Stimulated activated CD8-positive, alpha-beta memory T cell treated with anti-CD3 and anti-CD28 coated beads, Interleukin-4, amount 100 ng/mL, for 4 hours (primary cell): ENCODE measurements at places on chromosomes 12 and 14.

DNA sequence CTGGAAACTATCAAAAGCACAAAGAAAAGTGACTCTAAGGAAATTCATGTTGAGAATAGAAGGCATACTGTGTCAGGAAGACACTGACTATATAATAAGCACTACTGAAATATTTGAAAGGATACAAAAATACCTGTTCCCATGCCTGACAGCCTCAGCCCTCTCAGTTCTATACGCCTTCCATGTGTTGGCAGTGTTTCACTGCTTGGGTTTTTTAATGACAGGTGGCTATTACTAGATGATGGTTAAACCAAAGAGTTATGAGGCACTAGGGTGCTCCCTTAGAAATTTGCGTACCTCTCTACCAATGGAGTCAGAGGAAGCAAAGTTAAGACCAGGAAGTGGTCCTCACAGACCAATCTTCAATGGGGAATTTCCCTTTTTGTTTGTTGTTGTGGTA lies 25.6 kb upstream of the SLC5A8 start:
- no peak for DNase-seq

GRCh38 chr12:27095346-27095745 lies 13.0 kb upstream of the C12orf71 start:
- DNase-seq, result no peak

GRCh38 chr12:107091381-107091780 lies 2.0 kb downstream of the CRY1 start:
- DNase-seq, result no peak

GRCh38 chr14:50954811-50955372 lies 10.6 kb upstream of the PYGL start:
- DNase-seq, result no peak

DNA sequence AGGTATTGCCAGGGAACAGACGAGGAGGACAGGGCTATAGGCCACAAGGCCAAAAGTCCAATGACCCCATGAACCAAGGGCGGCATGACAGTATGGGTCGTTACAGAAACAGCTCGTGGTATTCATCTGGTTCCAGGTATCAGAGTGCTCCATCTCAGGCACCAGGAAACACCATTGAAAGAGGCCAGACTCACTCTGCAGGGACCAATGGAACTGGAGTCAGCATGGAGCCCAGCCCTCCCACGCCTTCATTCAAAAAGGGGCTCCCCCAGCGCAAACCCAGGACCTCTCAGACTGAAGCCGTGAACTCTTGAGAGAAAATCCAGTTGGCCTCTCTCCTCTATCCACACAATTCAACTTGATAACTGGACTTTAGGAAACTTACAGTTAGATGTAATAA lies 12.9 kb upstream of the KCNH3 start:
- DNase-seq, result no peak

DNA sequence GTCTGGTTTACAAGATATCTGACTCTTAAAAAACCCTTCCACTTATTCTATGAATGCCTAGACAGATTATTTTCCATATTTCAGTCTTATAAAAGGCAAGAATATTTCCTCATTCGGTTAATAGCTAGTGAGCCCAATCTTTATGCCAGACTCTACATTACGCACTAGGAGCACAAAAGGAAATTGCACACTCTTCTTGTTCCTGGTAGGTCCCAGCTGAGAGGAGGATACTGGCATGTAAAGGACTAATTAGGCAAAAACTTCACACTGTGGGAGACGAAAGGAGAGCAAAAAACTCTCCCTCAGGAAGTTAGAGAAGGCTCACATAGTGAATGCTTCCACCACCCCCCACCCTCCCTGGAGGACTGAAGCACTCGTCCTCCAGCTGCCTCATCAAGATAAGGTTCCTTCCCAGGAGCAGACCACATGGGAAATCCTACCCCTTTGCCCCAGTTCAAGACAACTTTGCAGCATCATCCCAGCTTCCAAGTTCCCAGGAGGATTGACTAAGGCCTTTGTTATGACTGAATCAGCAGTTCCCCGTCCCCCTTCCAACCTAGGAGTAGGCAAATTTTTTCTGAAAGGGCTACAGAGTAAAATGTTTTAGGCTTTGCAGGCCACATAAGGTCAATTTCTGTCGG lies 14.5 kb downstream of the CAPZA3 start:
- no peak for DNase-seq

DNA sequence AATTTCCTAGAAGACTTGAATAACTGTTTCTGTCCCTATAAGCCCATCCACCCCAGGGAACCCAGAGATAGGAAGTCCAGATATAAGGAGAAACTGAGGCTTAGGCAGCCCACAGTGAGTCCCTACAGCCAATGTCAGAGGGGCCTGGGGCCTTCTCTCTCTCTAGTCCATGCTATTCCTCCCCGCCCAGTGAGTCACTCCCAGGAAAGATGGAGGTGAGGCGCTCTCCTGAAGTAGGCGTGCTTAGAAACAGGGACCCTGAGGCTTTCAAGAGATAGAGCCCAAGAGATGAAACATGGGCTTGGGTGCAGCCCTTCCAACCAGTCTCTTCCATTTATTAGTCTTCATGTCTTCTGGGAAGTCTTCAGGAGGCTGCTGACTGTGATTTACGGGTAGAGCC lies 2.3 kb upstream of the SMUG1 start:
- DNase-seq, result no peak

DNA sequence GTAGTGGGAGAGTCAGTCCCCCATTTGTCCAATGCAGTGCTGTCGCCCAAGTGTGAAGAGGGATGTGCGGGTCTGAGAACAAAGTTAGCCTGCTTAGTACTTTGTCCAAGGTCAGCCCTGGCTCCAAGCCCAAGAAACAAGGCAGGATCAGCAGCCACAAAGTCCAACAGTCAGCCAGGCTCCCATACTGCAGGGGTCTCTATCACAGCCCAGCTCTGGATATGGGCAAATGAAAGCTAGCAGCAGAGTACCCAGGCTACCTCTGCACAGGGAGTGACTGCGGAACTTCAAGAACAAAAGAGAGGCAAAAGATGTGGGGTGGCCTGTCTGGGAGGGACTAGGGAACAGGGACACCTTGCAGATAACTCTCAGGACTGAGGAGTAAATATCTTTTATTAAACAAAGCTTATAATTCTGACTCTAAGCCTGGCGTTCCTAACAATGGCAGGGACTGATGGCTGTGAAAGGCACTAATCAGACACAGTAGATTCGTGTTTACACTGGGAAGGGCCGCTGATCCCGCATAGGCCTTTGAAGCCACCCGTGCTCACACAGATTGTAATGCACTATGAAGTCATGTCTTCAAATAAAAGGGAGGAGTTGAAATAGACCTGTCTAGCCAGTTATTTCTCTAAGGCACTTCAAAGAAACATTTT lies 91.0 kb upstream of the EEA1 start:
- no peak for DNase-seq

GRCh38 chr12:105825141-105825540 lies 313.6 kb downstream of the NUAK1 start:
- DNase-seq, result no peak

DNA sequence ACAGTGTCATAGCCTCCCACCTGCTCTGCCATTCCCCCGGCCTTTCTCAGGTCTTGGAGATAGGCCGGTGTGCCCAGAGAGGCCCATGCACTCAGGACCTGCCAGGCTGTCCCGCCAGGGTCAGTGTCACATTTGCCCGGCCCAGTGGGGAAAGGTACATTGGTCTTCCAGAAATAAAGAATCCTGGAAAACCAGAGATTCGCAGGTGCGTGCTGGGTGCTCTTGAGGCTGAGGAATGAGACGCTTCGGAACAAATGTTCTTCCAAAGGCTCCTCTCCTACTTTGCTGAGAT lies 205.8 kb upstream of the RTL1 start:
- DNase-seq, result no peak

- no peak for DNase-seq
Observed at GRCh38 chr14:93369713-93370266, 22.8 kb downstream of the COX8C start.

DNA sequence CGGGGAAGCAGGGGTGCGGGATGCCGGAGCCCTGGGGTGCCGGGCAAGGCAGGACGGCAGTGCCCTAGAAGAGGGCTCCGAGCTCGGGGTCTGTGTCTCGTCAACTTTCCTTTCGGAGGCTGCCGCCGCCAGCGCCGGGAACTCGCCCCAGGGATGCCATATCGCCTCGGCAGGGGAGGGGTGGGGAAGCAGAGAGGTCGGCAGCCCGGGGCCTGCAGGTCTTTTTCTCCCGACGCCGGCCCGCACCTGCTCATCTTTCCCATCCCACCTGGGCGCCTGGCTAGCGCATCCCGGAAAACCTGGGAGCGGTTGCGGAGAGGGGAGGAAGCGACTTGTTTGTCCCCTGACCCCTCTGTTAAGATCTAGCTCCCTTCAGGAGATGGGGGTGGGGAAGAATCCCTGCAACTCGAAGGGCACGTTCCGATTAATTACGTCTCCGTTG lies 547 bp downstream of the CNTN1 start:
- DNase-seq, result no peak

DNA sequence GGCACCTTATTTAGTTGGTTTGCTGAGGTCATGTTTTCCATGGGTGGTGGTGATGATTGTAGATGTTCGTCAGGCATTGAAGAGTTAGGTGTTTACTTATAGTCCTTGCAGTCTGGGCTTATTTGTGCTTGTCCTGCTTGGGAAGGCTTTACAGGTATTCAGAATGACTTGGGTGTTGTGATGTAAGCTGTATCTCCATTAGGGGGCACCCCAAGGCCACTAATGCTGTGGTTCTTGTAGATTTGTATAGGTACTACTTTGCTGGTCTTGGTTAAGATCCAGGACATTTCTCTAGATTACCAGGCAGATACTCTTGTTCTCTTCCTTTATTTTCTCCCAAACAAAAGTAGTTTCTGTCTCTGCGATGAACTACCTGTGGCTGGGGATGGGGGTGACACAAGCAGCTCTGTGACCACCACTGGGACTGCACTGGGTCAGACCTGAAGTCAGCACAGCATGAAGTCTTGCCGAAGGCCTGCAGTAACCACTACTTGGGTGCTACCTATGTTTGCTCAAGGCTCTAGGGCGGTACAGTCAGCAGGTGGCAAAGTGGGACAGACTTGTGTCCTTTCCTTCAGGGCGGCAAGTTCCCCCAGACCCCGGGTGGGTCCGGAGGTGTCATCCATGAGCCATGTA lies 35.8 kb upstream of the FBXO33 start:
- no peak for DNase-seq

- no peak for DNase-seq
Observed at GRCh38 chr12:56596815-56597214, 33.3 kb downstream of the BAZ2A start.

DNA sequence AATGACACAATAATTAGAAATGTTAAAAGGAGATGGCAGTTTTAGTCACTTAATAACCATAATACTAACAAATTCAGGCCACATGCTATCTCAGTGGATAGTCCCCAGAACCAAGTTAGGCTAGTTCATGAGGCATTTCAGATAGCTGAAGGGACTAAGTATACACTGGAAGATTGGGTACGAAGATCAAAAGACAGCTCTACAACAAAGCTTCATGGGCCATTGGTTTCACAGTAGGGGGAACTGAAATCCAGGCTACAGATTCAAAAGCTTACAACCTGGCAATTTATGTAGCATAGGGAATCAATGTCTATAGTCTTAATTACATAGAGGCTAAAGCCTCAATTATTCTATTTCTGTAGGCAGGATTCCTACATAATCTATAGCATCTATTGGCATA lies 343.0 kb downstream of the RGS6 start:
- DNase-seq, result no peak

DNA sequence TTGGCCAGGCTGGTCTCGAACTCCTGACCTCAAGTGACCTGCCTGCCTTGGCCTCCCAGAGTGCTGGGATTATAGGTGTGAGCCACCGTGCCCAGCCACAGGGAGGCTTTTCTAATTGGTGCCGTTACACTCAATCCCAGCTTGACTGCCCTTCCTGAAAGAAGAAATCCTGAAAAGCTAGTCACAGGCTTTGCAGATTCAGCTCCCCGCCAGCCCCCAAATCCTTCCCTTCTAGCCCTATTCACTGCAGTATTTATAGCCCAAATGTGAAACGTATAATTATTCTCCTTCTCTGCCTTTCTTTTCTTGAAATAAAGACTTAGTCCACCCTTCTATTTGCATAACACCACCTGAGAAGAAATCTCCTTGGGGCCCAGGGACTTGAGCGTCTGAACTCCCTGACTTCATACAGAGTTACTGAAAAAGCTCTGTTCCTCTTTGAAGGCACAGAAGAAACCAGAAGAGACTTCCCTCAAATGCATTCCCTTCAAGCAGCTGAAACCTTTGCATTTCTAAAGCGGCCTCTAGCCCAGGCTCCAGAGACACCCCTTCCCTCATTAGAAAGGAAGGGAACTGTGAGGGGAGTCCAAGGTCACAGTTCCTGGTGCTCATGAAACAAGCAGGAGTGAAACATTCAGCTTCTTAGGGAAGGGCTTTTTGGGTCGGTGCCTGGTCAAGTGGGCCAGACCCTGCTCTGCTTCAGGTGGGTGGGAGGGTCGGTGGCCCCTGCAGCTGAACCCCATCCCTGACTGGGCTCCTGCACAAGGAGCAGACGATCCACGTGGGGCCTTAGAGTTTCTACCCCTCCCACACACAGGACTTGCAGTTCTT lies 42.3 kb upstream of the BATF start:
- no peak for DNase-seq

DNA sequence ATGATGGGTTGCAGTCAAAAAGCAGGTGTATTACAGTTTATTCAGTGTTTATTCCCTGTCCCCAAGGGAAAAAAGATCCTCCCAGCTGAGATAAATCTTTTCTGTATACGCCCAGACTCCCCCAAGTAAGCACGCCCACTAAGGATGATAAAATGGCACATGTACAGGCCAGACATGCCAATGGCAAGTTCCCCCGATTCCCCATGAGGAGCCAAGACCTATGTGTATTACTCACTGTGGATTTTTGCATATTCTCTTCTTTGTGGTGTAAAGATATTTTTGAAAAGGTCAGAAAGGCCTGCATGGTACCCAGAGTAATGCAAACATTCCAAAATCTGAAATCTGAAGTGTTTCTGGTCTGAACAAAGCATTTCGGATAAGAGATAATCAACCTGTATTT lies 22.2 kb downstream of the NR2C1 start:
- DNase-seq, result no peak

DNA sequence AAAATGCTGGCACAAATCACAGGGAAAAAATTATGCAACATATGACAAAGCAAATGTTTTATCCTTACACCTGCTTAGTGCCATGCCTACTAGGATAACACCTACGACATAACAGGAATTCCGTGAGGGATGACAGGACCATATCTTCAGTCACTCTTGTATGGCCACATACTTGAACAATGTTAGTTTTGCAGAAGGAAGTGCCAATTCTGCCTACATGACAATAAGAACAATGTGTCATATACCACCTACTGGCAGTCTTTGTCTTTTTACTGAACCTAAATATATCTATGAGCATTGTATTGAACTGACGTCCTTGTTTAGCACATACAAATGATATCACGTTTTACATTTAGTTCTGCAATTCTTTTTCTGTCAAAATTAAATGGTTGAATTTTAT lies 234.0 kb downstream of the ADAMTS20 start:
- DNase-seq, result no peak
